ENCODE measurements at places on chromosomes 7 and 10. TPM values are rescaled to one million over a fixed set of nuclear protein-coding genes. Genes with fewer than 3 reads are reported as not detected.

DNA sequence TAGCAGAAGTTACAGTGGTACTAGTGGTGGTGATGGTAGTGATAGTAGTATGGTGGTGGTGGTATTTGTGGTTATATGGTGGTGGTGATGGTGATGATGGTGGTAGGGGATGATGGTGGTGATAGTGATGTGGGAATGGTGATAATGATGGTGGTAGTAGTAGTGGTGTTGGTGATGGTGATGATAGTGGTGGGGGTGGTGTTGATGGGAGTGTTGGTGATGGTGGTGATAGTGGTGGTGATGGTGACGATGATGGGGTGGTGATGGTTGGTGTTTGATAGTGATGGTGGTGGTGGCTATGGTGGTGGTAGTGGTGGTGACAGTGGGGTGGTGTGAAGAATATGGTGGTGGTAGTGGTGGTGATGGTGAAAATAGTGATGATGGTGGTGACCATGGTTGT, 27.9 kb upstream of the MGAM2 start:
- no peak for DNase-seq

The PNLIPRP1 gene
- total RNA-seq: not detected

The STAMBPL1 gene
- 41.5 TPM for total RNA-seq

The MACC1 gene
- total RNA-seq: not detected

- no peak for DNase-seq
Observed at GRCh38 chr10:19847321-19847720, 31.1 kb downstream of the PLXDC2 start.

DNA sequence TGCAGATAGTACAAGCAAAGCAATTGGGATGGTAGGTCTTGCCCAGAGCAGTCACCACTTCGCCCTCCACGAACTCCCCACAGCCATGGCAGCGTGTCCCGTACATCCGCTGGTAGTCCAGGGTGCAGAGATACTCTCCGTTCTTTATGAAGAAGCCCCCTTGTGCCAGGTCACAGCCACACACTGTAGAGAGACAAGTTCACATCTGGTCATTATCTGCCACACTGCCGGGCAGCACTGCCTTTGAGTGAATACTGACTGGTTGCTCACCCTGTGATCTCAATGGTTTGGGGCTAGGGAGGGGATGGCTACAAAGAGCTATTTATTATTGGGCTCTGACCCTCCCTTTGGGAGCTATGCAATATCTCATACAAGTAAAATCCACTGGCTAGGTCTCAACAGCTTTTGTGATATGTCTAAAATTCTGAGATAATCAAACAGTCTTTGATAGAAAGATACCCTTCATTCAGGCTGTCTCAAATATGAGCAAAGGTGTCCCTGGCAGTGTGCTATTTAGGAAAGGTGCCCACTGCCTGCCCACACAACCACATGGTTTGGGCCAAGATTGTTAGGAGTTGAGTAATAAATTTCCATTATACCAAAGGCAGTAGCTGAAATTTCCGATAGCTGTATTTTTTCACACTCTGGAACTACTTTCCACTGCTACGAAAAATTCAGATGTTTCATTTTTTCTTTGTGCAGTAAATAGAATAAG, 82.5 kb downstream of the ABLIM1 start:
- no peak for DNase-seq

The SPDYE16 gene
- not detected for total RNA-seq

- DNase-seq: peak; percentile 64
Observed at GRCh38 chr7:137903382-137904169, 56.8 kb upstream of the DGKI start.

The MUC3A gene
- not detected for total RNA-seq

DNA sequence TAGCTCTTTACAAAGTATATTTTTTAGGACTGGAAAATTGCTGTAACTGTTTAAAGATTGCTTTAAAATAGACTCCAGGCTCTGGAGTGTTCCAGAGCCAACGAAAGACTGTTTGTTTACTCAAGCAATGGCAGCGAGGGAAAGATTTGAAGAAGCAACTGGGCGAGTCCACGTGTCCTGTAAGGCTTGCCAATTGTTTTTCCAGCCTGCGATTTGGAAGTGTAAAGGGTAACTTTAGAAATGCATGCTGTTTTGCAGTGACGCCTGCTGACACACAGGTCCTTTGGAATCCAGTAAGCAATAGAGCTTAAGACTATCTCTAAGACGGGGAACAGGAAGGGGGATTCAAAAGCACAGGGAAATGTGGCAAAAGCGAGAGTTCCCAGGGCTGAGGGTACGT, 55.8 kb downstream of the TACC2 start:
- no peak for DNase-seq
